ENCODE measurements at places on chromosomes 2 and 18. TPM values are rescaled to one million over a fixed set of nuclear protein-coding genes. Genes with fewer than 3 reads are reported as not detected.

Gene IL1RL1
- not detected for total RNA-seq

GRCh38 chr2:174591740-174592139, 5.9 kb downstream of the WIPF1 start:
- DNase-seq = peak; percentile 22

DNA sequence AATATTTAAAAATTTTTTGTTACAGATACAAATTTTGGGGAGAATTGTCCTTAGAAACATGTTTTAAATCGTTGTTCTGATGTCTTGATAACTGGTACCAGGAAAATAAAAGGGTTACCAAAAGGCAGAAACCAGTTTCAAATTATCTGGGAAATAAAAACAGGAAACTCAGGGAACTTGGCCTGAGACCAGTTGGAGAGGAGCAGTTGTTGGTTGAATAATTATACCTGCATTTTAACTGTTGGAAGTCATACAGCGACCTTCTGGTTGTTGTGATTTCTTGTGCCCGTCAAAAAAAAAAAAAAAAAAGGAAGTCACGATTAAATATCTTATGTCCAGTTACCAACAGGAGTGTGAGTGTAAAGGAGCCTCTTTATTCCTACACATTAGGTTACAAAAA, 51.8 kb downstream of the CRIM1 start:
- DNase-seq = no peak

Gene MAPRE3
- total RNA-seq = 29.0 TPM

DNA sequence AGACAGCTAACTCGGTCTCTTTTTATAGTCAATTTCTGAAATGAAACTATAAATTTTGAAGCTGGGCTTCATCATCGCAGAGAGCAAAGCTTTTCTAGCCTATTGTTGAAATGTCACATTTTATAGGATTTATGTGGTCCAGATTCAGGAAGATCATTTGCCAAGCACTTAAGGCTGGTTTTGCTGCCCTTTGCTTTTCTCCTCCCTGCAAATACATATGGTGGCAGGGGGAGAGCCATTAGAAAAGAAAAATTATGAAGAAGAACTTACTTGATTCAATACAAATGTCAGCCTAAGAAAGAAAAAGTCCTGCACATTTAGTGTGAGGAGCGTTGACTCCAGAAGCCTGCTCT, 206.9 kb upstream of the NRP2 start:
- DNase-seq = no peak

DNA sequence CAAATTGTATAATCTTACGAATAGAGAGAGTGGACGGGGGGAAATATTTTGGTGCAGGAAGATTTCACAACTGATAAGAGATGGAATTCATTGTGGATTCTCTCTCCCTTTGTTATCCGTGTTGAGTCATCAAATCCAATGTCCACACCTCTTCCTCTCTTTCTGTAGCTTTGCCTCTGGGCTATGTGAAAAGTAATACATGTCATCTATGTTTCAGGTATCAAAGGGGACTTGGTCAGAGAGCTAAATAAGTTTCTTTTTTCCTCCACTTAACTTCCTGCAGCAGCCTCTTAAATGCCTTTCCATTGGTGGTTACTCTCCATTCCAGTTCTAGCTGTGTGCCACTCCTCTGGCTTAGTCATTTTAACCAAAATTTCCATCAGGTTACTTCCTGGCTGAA, 169.3 kb upstream of the NXPH2 start:
- DNase-seq = peak; percentile 19

Gene TTN
- 0.50 TPM for total RNA-seq

DNA sequence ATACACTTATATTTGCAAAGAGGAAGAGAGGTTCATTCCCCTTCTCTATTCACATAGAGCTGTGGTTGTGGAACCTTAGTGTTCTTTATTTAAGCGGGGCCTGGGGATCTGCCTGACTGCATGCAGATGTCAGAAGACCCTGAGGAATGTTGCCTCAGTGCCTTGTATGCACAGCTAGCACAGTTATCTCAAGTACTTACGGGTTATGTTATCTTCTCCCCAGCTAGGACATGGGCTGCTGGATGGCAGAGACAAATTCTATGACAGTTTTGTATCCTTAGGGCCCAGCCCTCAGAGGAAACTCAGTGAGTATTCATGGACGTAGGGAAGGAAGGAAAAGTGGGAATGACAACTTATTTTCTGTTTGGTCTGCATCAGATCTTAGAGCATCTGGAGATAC, 37.7 kb upstream of the RTN4 start:
- DNase-seq = no peak

DNA sequence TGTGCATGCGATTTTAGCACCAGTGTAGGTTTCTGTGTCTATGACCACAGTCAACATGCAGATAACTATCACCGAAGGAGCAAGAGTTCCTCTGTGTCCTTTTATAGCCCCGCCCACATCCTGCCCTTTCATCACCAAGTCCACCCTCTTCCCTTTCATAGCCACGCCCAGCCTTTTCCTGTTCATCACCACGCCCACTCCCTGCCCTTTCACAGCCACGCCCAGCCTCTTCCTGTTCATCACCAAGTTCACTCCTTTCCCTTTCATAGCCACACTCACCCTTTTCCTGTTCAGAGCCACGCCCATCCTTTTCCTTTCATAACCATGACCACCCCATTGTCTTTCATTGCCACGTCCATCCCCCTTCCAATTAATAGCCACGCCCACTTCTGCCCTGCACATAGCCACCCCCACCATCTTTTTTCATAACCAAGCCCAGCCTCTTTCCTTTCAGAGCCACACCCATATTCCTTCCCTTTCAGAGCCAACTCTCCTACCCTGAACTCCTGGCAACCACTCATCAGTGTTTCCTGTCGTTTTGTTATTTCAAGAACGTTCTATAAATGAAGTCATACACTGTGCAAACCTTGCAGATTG, 273.9 kb downstream of the MYT1L start:
- peak; percentile 5 for DNase-seq

DNA sequence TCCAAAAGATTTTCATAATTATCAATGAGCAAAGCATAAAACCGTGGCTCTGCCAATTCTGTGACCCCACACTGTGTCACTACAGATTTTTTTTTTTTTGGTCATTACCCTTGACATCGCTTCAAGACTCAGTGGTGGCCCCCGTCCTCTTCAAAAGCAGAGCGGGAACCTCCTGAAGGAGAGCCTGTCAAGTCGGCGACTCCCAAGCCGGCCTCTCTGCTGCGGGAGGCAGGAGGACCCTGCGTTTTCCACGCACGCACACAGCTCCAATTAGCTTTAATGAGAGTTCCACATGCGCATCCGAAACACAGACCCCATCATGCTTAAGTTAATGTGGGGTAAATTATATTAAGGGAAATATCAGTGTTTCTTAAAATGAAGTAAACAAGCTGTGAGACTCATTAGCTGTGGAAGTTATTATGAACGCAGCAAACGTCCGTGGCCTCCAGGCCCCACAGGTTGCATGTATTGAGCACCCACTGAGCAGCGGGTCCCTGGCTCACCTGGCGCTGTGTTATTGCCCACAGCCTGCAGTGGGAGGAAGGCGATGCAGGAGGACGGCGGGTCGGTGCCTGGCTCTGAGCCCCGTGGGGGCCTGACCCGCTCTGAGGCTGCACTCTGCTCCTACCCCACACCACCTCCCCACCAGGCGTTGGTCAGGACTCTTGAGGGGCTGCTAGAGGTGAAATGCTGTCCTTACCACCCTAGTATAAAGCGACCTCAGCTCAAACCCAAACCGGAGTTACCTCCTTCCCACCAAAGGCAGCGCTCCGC, 181.0 kb upstream of the SALL3 start:
- DNase-seq = no peak

Gene GALNT14
- total RNA-seq = 2.1 TPM

All from astrocyte (in vitro differentiated cells and primary cell).